ENCODE measurements at places on chromosomes 2 and 18.

DNA sequence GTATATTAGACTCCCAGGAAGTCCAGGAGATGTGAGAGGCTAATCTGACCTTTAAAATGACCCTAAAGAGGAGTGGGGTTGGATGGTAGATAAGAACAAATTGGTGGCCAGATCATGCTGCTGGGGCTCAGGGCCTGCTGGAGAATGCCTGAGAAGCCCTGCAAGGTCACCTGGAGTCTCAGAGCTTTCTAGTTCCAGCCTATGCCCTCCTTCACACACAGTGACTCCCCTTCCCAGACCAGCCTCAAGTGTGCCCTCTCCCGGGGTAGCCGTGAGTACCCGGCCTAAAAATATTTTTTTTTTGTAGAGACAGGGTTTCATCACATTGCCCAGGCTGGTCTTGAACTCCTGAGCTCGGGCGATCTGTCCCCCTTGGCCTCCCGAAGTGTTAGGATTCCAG is 44.2 kb upstream of the FZD5 start:
- DNase-seq, result no peak

DNA sequence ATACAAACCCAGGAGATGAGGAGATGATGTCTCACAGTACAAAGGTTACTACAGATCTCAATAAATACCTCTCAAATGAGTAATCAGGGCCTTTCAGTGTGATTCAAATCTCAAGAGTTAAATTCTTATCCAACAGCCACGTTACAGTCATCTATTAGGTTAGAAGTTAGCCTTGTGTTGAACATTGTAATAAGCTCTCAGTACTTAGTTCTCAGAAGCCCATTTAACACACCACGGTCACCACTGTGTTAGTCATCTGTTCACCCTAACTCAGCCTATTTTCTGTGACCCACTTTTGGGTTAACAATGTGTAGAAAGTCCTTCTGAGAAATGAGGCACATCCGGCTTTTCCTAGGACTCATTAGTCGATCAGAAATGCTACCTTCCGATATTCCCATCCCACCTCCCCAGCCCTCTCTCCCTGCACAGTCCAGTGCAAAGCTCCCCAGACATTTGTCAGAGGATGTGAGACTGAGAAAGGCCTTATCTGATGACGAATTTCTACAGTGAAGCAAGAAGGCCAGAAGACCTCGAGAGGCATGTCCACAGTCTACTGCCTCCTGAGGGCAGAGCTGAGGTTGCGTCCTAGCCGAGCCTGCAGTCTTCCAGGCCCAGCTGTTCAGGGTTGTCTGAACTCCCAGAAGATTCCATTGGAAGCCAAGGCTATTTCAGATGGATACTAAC is 92.6 kb downstream of the ACTR2 start:
- peak; percentile 86 for DNase-seq

DNA sequence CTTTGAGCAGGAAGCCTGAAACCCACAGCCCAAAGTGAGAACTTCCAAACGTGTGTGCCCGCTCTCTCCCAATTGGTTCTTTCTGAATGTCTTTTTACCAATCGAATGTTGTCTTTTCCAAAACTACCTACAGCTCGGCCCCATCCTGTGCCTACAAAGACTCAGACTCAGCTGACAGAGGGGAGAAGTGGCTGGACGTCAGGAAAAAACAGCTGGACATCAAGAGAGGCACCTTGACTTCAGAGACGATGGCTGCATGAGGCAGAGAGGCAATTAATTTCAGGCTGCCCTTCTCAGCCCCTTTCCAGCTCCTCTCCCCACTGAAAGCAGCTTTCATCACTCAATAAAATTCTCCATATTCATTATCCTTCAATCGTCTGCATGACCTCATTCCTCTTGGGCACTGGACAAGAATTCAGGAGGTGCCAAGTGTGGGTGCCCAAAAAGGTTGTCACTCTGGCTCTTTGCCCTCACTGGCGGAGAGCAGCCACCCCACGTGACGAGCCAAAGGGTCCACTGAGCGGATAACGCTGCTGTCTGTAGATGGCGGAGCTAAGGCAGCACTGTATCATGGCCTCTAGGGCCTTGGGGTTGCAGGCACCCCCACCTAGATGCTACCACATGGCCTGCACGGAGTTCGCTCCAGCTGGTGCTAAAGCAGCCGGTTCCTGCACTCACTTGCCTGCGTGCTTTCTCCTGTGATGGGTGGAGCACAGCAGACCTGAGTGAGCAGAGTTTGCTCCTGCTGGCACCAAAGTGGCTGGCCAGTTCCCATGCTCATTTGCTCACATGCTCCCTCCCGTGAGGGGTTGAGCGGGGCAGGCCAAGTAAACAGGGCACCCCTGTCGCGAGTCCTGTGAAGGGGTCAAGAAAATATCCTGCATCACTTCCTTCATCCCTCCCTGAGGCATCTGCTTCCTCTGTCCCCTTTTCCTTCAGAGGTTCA is 37.9 kb downstream of the FAM210A start:
- no peak for DNase-seq

- DNase-seq, result no peak
Measured at GRCh38 chr2:32714521-32714920, 86.7 kb downstream of the TTC27 start.

DNA sequence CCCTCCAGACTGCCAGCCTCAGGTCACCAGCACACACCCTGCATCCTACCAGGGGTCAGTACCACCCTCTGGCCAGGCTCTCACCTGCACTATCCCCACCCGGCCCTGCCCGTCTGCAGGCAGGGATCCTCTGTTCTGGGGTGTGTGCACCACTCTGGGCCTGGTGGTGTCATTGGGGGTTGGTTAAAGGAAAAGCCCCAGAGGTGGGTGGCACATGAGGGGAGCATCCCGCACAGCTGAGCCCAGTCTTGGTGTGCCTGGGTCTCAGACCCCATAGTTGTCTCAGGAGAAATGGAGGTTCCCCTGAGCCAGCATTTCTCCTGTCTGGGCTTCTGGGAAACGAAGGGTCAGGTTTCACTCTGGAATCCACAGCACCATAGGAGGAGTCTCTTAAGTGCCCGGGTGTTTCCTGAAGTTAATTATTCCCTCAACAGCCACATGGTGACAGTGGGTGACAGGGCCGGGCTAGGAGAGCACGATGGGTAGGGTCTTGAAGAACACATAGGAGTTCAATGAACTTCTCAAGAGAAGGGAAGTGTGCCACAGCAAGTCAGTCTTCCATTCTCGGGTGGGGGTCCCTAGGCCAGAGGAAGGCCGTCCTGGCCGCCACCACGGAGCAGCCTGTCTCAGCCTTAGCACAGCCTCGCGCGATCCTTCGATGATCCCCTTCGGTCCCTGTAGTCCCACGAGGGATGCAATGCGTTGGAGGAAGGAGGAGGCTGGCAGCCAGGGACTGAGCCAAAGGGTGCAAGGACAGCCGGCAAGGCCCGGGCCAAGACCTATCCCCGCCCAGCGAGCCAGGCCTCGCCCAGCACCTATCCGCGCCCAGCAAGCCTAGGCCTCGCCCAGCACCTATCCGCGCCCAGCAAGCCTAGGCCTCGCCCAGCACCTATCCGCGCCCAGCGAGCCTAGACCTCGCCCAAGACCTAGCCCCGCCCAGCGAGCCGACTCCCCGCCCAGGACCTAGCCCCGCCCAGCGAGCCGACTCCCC is 1.1 kb upstream of the FARP2 start:
- peak; percentile 39 for DNase-seq

DNA sequence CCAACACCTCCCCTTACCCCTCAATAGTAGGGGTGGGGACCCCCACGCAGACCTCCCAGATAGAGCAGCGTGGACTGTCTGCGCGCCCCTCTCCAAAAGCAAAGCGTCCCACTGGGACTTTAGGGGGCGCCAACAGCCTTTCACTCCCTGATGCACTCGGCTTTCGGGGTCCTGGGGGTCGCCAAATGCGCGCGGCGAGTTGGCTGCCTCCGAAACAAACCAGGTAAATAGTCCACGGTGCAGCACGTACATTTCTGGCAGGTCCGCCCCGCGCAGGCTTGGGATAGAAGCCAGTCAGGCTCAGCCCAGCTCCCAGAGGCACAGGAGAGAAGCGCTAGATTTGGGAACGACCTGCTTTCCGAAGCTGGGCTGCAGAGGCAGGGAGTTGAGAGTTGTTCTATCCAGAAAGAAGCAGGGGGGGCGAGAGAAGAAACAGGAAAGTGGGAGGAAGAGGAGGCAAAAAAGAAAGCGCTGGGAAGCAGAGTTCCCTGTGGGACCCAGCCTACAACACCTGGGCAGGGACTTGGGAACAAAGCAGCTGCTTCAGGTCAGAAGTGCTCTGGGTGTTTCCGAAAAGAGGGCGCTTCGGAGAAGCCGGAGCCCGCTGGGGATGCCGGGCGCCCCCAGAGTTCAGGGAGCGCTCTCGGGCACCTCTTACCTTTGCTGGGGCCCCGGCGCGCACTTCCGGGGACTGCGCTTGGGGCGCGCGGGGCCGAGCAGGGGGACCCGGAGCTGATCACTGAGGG is 544 bp downstream of the EVA1A start:
- no peak for DNase-seq

GRCh38 chr2:210230518-210230917 is 5.3 kb upstream of the ACADL start:
- no peak for DNase-seq

DNA sequence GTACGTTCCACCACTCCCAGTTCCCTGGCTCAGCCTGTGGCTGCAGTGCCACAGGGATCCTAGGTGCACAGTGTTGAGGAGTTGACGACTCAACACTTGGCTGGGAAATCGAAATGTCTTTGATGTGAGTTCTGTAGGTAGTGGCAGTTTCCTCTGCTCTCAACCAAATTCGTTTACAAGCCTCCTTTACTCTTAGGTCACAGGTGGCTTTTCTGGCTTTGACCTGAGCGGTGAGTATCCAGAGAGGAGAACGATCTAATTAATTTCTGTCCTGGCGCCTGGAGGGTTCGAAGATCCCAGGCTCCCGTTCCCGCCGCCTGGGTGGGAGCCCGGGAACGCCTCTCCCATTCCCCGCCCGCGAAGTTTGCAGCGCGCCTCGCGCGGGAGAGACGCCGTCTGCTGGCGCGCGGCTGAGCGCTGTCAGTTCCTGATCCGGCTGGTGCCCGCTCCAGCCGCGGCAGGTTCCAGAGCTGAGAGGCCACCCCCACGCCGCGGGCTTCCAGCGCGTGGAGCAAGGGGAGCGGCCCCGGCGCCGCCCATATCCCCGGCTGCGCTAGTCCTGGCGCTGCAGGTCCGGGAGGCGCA is at the start of gene LAMA3:
TSS of gene LAMA3 (plus strand) at position 423 of the 585 bp plus-strand sequence. CDS start 231 bp downstream, outside the sequence.
- DNase-seq, result peak; percentile 67

DNA sequence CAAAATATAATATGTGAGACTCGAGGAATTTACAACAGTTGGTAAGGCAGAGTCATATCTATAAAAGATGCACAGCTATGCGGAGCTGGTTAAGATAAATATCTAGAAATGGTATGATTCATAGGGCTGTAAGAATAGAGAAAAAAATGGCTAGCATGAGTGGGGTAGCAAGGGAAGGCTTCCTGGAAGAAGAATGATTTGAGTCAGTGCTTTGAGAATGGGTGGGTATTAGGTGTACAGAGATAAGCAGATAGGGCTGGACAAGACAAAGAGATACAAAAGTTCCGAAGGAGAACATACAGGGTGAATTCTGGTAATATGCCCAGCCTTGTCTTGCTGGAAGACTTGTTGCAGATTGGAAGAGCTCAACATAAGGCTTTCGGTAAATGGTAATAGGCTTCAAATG is 291.5 kb upstream of the CCDC68 start:
- DNase-seq, result no peak

GRCh38 chr18:59893971-59894370 is 5.8 kb upstream of the PMAIP1 start:
- DNase-seq, result no peak

- no peak for DNase-seq
Measured at GRCh38 chr2:159484532-159484931, 131.8 kb downstream of the BAZ2B start.

GRCh38 chr2:233244818-233245217 is 6.7 kb upstream of the ATG16L1 start:
- DNase-seq, result no peak

GRCh38 chr18:24076950-24077349 is 61.9 kb upstream of the CABYR start:
- DNase-seq, result no peak

DNA sequence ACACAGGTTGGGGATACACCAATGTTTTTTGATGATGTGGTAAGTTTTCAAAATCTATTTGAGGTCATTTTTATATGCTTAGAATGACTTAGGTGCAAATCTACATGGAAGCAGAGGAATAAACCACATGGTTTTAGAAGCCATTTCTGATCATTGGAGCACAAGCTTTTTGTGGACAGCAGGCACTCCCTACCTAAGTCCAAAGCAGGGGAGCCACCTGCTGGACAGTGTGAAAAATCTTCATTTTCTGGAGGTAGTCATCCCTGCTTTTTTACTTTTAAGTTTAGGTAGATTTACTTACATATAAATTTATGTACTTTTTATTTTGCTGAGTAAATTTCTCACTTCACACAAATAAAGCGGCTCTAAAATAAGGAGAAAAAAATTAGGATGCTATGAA is 323.2 kb downstream of the PLCL1 start:
- DNase-seq, result peak; percentile 43

DNA sequence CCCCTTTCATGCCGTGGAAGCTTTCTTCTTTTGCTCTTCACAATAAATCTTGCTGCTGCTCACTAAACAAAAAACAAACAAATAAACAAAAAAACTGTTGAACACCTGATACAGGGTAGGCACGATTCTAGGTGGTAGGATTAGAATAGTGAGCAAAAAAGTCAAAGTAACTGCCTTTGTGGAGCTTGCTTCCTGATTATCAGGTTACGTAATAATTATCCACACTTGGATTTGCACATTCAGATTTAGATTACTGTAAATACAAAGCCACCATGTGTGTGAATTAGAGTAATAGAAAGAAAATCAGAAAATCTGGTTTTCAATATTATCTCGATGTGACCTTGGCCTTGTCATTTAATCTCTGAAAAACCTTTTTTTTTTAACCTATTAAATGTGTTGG is 307.1 kb downstream of the NRXN1 start:
- DNase-seq, result no peak

- DNase-seq, result no peak
Measured at GRCh38 chr2:239601201-239601851, 200.5 kb upstream of the HDAC4 start.

GRCh38 chr2:164974221-164974620 is 18.9 kb upstream of the SLC38A11 start:
- DNase-seq, result no peak

GRCh38 chr2:138122891-138123290 is 158.6 kb downstream of the HNMT start:
- DNase-seq, result no peak

GRCh38 chr2:40228310-40228709 is 223.6 kb downstream of the SLC8A1 start:
- DNase-seq, result no peak

DNA sequence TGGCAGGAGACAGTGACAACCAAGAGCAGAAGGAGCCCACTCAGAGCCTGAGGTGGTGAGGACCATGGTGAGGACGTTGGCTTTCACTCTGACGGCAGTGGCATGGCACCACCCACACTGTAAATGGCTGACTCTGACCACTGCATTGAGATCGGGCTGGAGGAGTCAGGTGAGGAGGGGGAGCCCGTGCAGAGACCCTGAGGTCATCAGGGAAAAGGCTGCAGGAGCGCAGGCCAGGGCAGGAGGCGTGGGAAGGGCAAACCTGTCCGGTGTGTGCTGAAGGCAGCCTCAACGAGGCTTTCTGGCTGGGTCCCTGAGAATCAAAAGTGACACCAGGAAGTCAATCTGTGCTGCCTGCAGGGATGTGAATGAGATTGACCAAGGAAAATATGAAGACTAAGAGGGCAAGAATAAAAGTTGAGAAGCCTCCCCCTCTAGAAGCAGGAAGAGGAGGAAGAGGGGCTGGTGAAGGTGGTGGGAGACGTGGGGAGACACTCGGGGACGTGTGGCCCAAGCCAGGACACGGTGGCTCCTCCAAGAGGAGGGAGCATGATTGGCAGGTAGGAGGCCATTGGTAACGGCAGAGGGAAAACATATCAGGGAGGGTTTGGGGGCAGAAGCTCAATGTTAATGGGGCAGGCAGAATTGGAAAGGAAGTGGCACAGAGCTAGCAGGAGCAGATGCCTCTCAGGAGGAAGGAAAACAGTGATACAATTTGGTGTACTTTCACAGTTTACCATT is 2.0 kb upstream of the OR6B3 start:
- DNase-seq, result no peak

Measured in AG08396 (cell line).